ENCODE measurements at places on chromosomes 4 and X.

DNA sequence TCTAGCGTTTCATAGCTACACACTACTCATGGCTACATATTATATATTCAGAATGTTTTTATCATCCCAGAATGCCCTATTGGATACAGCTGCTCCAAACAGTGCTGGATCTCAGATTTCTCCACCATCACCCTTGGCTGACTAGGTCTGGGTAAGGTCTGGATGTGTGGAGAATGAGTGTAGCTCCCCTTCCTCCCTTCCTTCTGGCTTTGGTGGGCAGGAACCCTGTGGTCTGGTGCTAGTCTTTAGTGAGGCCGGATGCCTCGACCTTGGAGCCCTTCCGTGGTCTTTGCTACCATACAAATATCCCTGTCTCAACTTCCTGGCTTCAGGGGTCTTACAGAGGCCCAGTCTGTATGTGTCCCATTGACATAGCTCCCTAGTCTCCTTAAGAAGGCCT, 52.1 kb upstream of the KDR start:
- DNase-seq = no peak

GRCh38 chr4:22877486-22878052, 184.8 kb downstream of the GBA3 start:
- no peak for DNase-seq

DNA sequence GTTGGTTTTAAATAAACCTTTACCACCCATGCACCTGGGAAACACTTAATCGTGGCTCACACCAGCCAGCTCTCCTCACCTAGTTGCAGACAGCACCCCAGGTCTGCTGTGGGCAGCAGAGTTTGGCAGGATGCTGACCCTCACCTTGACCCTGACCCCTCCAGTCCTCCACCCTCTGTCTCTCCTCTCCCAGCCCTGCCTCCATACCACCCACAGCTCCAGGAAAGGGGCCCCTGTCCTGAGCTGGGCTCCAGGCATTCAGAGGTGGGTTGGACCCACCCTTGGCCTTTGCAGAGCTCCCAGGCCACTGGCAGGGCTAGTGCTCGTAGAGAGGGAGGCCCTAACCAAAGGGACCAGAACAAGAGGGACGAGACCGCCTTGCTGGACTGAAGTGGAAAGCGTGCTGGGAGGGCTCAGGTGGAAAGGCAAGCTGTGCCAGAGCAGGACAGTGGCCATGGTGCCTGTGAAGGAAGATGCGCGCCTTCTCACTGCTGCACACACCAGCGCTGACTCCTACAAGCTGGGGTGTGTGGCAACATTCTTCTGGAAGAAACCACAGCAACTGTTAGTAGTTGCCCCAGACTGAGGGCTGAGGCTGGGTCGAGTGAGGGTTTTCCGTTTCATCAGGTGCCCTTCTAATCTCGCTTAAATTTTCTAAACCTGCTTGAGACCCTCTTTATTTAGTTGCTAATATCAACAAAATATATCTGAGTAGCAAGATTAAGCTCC, 10.7 kb upstream of the S100P start:
- no peak for DNase-seq

- DNase-seq = no peak
Measured at GRCh38 chr4:139815778-139816601, 150.4 kb downstream of the MGST2 start.

- no peak for DNase-seq
Measured at GRCh38 chr4:7276515-7276914, 84.2 kb downstream of the SORCS2 start.

- no peak for DNase-seq
Measured at GRCh38 chr4:24719615-24720014, 75.8 kb upstream of the SOD3 start.

- DNase-seq = no peak
Measured at GRCh38 chr4:128921954-128922353, 112.5 kb downstream of the JADE1 start.

All from iPS DF 19.7 (cell line).